Activated naive CD4-positive, alpha-beta T cell (primary cell): ENCODE measurements at places on chromosomes 2 and 18.

GRCh38 chr2:83959266-83959665, 499.8 kb downstream of the SUCLG1 start:
- no peak for DNase-seq

DNA sequence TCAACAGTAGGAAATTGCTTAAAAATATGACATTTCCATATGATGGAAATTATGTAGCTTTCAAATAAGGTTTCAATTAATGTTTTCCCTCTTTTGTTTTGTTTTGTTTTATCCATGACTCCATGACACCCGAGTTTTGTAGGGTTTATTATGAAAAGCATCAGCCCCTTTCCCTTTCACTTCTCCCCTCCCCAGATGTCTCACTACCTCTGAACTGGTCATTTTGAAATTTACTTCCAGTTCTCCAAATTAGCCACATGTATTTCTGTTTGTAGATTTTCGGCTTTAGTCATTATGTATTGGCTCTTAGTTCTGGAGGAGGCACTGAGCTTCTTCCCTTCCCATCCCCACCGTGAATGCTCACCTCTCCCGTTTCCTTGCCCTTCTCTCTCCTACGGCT, 18.6 kb upstream of the VPS4B start:
- DNase-seq: no peak

GRCh38 chr2:156125018-156125417, 207.5 kb downstream of the NR4A2 start:
- DNase-seq: no peak

DNA sequence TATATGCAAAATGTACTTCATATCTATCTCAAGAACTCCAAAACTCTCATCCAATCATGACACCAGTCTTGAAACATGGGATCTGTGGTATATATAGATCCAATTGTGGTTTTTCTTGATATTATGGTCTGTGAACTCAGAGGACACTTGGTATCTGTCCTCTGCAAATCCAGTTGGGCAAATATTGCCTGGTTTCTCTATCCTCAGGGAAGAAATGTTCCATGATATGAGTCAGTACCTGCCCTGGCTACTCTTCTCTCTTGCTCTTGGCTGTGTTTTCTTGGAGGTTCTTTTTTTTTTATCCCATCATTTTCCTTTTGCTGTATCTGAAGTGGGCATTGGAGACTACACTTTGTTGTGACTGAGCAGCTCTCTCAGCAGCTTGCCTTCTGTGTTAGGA, 10.9 kb downstream of the NBEAL1 start:
- no peak for DNase-seq

GRCh38 chr2:71941726-71942525, 205.7 kb downstream of the CYP26B1 start:
- no peak for DNase-seq

- no peak for DNase-seq
These were observed 3.1 kb upstream of the B3GNT2 start for GRCh38 chr2:62192811-62193210.

- no peak for DNase-seq
These were observed 61.0 kb downstream of the RPL37A start for GRCh38 chr2:216559625-216560156.

GRCh38 chr2:68487773-68488355, 20.5 kb downstream of the APLF start:
- DNase-seq: no peak

GRCh38 chr18:39215920-39216319, 1650.3 kb upstream of the CELF4 start:
- DNase-seq: no peak

DNA sequence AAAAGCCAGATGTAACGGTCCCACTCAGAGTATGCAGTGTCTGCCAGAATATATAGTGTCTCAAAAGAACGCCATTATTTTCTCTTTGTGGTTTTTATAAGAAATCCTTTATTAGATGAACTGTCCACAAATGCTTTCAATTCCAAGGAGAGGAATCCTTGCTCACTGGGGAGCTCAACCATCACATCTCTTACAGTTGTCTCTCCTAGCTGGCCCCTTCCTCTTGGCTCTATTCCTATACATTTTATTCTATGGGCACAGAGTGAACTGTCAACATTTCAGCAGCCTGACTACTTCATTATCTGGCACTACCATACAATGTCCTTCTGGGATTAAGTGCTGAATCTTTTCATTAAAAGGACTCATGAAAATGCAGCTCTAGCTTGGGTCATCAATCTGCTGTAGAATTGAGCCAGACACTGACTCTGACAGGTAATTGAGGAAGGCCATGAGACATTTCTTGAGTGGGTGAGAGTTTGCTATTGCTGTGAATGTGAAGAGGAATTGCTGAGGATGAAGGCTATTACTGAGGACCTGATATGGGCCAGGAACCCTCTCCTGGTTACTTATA, 96.5 kb upstream of the THOC1 start:
- no peak for DNase-seq

DNA sequence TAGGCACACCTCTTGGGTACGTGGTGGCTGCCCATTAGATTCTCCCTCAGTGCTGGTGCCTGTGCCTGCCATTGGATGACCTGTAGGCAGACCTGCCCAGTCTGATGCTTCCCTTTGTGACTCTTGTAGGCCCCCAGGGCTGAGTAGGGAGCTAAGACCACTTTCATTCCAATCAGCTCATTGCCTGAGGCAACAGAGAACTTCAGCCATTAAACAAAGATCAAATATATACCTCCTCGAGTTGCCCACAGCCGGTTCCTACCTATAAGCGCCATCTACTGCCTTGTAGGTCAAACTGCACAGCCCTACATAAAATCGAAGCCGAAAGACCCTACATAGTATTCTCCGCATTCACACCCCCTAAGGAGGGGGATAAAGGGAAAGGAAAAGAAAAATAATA, 184.6 kb downstream of the ETAA1 start:
- no peak for DNase-seq

- no peak for DNase-seq
These were observed 47.9 kb downstream of the L3MBTL4 start for GRCh38 chr18:6366776-6367175.
